ENCODE measurements at places on chromosomes 13 and 19.

DNA sequence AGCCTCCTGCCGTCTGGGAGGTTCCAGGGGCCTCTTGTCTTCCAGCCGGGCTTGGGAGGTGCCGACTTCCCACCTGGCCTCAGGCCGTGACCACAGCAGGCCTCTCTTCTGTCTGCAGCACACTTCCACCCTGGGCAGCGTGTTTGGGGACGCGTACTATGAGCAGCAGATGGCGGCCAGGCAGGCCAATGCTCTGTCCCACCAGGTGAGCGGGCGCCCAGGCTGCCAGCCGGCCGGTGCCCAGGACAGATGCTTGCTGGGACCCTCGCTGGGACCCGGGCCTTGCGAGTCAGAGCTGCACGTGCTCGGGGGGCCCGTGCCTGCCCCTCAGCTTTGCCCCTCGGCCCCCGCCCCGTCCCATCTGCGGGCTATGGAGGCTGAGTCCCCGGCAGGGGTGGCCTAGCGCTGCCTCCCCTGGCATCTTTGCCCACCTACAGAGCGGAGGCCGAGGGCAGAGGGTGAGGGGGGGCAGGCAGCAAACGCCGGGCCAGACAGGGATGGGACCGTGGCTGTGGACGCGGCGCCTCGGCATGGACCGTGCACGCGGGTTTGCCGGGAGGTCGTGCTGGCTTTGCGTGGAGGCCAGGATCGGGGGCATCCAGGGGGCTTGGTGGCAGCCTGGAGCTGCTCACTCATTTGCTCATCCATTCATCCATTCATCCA is 16.2 kb downstream of the COMP start:
- DNase-seq = no peak

DNA sequence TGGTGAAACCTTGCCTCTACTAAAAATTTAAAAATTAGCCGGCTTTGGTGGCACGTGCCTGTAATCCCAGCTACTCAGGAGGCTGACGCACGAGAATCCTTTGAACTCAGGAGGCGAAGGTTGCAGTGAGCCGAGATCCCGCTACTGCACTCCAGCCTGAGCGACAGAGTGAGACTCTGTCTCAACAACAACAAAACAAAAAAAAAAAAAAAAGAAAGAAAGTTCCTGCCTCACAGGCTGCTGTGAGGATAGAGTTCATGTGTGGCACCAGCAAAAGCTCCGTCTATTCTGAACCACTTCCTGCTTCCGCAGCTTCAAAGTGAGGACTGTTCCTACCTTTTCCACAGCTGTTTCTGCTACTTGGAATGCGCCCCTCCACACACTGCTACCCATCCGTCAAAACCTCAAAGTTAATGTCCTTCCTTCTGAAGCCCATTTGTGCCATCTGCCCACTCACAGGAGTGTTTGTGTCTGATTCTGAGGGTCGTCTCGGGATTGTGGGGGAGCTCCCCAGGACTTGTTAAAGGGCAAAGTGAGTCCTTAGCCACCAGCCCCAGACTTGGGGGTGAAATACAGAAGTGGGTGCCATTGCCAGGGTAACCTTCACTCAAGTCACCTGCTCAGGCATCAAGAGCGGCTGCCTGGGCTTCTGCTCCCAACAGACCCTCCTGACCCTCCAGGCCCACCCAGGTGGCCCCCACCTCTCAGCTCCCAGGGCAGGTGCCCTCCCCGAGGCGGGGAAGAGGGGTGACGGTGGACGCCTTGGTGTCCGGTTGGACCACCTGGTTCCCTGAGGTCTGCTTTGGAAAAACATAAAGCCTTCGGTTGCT is 2.9 kb downstream of the MFSD12 start:
- peak; percentile 58 for DNase-seq

GRCh38 chr13:33272531-33273124 is 12.9 kb downstream of the STARD13 start:
- no peak for DNase-seq

DNA sequence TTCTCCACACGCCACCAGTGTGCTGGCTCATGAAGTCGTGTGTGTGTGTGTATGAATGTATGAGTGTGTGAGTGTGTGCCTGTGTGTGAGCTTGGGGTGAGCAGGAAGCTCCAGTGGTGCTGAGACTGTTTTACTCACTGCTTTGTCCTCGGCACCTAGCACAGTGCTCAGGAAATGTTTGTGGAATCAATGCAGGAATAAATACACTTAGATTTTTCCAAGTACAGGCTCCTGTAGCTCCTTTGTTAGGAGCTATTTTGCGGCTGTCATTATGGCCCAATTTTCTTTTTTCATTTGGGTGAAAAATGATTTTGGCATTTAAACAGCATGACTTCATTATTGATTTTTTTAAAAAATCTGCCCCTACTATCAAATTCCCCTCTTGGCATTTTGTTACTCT is 193.5 kb upstream of the KL start:
- DNase-seq = no peak

DNA sequence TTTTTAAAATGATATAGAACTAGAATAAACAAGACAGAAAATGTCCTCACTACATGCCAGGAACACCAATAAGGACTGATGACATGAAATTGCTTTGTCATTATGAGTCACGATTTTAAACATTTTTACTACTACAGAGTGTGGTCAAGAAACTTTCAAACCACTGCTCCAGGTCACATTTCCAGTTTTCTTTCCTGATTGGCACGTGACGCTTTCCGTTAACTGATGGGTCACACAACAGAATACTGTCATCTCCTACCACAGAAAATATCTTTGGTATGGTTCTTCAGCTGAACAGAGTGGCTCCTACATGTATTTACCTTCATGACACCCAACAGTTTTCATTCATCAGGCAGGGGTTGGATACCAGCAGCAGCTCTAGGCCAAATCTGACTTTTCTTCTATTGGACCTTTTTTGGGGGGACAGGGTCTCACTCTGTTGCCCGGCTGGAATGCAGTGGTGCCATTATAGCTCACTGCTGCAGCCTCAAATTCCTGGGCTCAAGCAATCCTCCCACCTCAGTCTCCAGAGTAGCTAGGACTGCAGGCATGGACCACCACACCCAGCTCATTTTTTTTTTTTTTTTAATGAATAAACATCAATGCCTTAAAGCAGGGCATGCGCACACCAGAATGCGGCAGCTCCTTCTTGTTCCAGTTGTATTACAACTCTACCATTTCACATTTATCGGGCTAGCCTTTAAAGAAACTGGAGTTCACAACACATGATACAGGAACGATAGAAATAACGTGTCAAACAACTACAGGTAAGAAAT is 147.4 kb downstream of the RNF17 start:
- no peak for DNase-seq

GRCh38 chr13:50319635-50320255 is 304.5 kb downstream of the KCNRG start:
- peak; percentile 35 for DNase-seq

DNA sequence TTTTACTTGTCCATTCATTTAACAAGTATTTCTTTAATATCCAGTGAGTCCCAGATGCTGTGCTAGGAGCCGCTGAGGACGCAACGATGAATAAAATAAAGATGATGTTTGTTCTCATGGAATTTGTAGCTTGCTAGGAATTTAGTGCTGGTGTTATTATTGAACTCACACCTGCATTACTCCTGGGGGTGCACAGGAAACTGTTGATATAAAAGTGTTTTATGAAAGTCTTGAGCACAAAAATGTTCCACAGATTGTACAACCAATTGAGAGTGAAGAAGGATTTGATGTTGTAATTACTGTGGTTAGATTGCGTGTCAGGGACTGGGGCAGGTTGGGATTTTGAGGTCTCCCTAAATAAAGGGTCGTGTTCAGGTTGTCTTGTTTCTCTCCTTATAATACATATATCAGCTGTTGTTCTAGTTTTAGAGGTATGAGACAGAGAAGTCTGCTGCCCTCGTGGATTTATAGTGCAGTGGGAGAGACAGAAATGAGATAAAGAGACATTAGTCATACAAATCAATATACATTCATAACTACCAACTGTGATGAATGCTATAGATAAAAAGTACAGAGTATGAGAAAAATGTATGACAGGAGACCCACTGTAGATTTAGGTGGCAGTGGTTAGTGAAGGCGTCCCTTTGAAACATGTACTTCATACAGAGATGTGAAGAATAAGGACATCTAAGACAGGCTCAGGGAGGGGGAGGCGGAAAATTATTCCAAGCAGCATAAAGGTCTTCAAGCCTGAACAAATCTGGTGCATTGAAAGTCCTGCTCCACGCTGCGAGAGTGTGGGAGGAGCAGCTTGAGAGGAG is 11.3 kb downstream of the CACNG6 start:
- DNase-seq = no peak

DNA sequence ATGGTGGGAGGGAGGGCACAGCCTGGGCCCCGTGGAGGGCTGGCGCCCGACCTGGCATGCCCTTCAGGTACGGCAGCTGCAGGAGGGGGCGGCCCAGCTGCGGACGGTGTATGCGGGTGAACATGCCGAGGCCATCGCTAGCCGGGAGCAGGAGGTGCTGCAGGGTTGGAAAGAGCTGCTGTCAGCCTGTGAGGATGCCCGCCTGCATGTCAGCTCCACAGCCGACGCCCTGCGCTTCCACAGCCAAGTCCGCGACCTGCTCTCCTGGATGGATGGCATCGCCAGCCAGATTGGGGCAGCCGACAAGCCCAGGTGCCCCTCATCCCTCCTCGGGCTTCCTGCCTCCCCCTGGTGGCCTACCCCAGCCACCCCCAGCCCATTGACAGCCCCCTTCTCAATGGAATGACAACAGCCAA is 16.6 kb upstream of the SHKBP1 start:
- no peak for DNase-seq

- no peak for DNase-seq
Observed at GRCh38 chr13:41224113-41225110, 30.0 kb upstream of the KBTBD7 start.

DNA sequence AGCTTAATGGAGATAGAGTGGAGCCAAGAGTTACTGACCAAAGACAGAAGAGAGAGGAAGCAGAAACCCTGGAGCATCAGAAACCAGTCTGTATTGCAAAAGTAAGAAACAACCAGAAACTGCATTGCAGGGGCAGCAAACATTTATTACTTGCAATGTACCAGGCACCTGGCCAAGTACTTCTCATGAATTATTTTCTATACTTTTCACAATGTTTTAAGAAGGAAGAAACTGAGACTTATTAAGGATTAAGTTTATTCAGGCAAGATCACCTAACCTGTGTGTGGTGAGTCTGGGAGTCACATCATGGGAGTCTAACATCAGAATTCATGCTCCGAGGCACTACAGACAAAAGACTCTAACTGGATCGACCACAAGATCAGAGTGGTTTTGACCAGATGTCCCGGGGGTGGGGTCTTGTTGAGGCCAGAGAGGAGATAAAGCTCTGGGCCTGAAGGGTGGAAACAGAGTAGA is 47.4 kb downstream of the TNFRSF19 start:
- DNase-seq = no peak

- no peak for DNase-seq
Observed at GRCh38 chr13:103716718-103717117, 650.5 kb upstream of the SLC10A2 start.

DNA sequence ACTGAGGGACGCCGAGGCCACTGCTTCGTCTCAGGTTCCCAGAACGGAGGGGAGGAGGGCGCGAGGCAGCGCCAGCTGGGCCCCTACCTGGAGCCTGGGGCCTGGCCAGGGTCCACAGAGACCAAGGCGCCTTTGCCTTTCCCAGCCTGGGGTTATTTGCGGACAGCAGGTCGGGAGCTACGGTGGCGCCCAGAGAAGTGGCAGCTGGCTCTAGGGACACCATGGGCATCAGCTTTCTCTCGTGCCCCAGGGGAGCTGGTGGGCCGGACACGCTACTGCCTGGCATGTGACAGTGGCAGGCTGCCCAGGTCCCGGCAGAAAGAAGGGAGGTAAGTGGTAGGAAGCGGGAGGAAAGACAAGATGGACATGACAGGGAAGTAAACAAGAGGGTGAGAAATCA is 19.0 kb downstream of the AKT2 start:
- DNase-seq = no peak
